ENCODE measurements at places on chromosomes 3 and 15. TPM values are rescaled to one million over a fixed set of nuclear protein-coding genes. Genes with fewer than 3 reads are reported as not detected.

DNA sequence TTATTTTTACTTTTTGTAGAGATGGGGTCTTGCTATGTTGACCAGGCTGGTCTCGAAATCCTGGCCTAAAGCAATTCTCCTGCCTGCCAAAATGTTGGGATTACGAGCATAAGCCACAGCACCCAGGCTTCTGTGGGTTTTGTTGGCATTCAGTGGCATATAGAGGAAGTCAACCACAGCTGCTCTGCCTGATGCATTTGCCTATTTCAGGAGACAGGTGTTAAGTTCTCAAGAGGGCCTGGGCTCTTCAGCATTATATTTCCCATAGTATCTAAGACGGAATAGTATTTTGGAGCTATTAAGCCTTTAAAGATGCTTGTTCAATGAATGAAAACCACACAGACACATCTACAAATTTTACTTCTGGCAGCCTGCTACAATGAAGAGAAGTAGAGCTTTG lies 73.5 kb upstream of the CSPG5 start:
- no peak for DNase-seq

GRCh38 chr3:53235545-53235944 lies 20.3 kb downstream of the TKT start:
- no peak for DNase-seq

Gene GADL1
- 0.62 TPM for total RNA-seq

- DNase-seq: peak; percentile 59
Measured at GRCh38 chr15:66798426-66799061, 96.5 kb downstream of the SMAD6 start.
